D341Med (cell line): ENCODE measurements at places on chromosomes 4 and X.

DNA sequence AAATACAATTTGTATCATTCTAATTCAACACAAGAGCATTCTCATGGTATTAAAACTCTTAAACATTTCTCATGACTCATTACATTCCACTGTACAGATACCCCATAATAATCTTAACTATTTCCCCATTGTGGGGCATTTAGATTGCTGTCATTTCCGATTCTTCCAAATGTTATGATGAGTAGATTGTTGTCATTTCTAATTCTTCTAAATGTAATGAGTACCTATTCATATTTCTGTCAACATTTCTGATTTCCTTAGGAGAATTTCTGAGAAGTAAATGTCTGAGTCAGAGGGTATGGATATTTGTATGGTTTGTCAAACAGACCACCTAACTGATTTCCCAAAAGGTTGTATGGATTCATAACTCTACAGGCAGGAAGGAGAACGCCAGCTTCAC, 8.3 kb downstream of the S100G start:
- no peak for DNase-seq

DNA sequence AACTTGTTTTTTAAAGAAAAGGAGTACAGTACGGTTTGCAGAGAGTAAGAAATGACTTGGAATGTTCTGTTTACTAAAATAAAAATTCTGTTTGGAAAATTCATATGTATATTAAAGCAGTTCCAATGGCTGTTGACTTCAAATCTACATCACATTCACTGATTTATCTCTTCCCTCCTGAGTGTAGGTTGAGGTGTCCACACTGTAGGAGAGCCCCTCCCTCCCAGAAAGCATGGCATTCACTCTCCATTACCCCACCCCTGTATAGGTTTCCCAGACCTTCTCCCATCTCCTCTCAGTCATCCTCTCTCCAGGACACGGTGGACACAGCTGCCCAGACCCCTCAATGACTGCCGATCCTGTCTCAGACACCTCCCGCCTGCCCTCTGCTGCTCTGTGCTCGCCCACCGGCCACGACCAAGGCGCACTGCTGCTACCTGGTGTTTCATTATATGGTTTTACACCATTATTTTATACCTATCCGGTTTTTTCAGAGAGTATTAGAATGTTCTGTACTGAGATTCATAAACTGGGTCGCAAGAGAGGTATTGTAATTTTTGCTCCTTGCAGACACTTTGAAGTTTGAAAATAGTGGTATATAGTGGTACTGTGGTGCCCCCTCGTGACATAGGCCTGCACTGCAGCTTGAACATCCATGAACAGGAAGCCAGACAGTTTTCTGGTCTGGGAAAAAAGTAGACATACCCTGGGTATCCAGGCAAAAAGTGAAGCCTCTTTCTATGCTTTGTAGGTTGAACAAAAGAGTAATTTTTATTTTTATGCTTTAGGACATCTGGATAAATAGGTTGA, 38.8 kb upstream of the BEX4 start:
- peak; percentile 51 for DNase-seq

DNA sequence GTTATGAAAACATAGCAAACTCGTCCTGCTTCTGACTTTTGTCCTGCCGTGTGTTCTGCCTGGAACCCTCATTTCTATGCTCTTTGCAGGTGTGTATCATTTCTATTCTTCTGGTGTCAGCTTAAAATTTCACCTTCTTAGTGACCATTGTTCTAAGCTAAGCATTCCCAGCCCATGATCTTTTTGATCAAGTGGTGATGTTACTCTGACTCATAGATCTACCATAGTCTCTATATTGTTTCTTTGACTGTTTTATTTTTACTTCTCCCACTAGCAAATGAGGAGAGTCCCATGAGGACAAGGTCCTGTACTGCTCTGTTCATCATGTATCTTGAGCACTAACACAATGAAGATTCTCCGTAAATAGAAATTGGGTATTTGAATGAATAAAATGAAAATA, 14.1 kb upstream of the CXCL6 start:
- DNase-seq = no peak

GRCh38 chr4:107586371-107586770, 133.7 kb downstream of the PAPSS1 start:
- DNase-seq = no peak

GRCh38 chrX:13852001-13852695, 35.3 kb upstream of the GPM6B start:
- DNase-seq = no peak

GRCh38 chrX:21740329-21741274, 17.3 kb downstream of the SMPX start:
- DNase-seq = no peak

DNA sequence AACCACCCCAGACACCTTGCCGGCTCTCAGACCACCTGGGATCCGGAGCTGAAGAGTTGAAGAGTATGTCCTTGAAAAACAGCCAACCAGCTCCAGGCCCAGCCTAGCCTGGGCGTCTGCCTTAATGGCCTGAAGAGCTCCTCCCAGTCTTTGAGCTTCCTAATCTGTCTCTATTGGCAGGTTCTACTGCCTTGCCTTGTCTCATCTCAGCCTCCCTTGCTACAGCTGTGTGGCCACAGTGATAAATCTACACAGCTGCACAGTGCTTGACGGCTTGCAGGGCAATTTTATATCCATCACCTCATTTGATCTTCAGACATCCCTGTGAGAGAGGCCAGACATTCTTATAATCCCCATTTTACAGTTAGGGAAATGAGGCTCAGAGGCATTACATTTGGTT, 19.9 kb downstream of the AWAT2 start:
- DNase-seq = no peak

- no peak for DNase-seq
Measured at GRCh38 chr4:138263247-138263816, 21.2 kb upstream of the SLC7A11 start.

GRCh38 chrX:39688576-39689375, 409.0 kb downstream of the BCOR start:
- DNase-seq = peak; percentile 84

DNA sequence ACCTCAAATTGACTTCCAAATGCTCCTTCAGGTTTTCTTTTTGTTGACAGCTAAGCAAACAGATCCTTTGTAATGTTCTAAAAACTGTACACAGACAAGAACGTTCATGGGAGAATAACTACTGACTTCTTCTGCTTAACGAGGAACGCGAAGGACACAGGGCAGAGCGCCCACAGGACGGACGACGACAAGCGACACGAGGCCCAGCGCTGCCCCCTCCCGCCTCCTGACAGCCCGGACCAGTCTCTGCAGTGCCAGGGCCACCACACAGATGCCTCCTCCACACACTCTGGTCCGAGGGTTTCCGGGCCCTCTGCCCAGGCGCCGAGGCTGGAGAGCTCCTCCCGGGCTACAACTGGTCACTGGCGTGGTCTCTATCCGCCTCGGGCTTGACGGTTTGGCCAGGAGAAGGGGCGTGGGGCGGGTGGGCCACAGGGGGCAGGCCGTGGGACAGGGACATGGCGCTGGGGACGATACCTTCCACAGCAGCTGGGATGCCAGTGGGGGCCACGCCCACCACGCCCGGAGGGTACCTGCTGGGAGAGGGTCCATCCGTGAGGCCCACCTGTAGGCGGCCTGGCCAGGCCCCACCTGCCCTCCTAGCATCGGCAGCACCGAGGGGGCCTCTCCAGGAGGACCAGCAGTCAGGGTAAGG, 36.9 kb downstream of the CTBP1 start:
- no peak for DNase-seq

GRCh38 chr4:134807231-134807745, 605.7 kb upstream of the PABPC4L start:
- DNase-seq = no peak

DNA sequence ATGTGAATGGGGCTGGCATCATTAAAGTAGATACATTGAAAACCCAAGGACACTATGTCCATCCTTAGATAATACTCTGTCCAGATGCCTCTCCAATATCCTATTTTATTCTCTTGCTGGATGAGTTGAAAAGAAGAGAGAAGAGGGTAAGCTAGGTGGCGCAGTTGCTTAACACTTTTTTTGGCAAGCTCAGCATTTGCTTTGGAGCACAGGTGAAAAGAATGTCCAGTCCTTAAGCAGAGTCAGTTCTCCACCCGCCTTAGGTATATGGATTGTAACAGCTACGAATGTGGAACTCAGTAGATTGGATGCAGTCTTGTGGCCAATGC, 208.4 kb downstream of the NWD2 start:
- peak; percentile 58 for DNase-seq

- no peak for DNase-seq
Measured at GRCh38 chr4:23881674-23882337, 8.0 kb downstream of the PPARGC1A start.

DNA sequence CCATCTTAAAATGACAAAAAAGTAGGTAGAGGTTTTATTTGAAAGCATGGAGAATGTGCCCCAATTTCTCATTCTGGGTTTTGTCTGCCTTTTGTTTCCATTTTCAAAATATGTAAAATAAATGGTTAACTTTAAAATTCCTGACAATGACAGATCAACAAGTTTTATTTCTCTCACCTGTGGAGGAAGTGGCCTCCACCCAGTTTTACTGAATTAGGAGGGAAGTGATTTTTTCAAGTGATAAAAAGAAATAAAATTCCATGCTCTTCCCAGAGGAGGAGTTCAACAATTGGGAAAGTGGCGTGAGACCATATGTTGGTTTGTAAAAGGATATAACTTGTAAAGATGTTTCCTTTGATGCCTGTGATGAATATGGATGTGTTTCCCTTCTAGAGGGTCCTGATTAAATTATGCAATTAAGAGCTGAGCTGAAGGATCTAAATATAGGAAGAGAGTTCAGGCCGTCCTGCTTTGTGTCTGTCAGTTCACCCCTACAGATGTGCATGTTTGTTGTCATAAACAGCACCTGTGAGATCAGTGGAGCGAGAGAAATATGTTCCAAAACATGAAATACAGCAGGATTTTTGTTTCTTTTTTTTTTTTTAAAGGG, 19.5 kb downstream of the SMAD1 start:
- no peak for DNase-seq

- no peak for DNase-seq
Measured at GRCh38 chr4:17494258-17495190, 17.4 kb downstream of the QDPR start.

- DNase-seq = no peak
Measured at GRCh38 chrX:109498434-109498833, 16.5 kb upstream of the GUCY2F start.

DNA sequence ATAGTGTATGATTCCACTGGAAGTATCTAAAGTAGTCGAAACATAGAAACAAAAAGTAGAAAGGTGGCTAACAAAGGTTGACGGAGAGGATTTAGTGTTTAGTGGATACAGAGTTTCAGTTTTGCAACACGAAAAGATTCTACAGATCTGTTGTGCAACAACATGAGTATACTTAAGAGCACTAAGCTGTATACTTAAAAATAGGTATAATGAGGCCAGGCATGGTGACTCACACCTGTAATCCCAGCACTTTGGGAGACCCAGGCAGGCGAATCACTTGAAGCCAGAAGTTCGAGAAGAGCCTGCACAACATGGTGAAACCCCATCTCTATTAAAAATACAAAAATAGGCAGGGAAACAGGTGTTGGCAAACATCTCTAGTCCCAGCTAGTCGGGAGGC, 7.9 kb upstream of the ATRX start:
- DNase-seq = no peak

DNA sequence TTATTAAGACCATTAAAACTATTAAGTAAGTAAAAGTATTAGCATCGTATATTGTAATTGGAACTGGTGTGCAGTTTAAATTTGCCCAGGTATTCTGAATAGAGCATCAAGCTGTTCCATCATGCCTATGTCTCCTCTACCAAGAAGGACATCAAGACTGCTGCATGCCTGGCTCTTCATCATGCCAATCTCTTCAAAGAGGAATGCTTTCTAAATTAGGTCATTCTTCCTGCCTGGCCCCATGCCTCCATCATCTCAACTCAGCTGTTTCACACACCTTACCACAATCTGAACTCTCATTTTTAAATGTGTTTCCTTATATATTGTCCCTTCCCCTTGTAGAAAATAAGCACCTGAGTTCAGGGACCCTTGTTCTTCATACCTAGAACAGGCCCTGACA, 270.5 kb upstream of the PPARGC1A start:
- no peak for DNase-seq

GRCh38 chr4:128553686-128554515, 255.6 kb upstream of the JADE1 start:
- DNase-seq = no peak

- DNase-seq = no peak
Measured at GRCh38 chr4:176799653-176800052, 6.9 kb upstream of the VEGFC start.

DNA sequence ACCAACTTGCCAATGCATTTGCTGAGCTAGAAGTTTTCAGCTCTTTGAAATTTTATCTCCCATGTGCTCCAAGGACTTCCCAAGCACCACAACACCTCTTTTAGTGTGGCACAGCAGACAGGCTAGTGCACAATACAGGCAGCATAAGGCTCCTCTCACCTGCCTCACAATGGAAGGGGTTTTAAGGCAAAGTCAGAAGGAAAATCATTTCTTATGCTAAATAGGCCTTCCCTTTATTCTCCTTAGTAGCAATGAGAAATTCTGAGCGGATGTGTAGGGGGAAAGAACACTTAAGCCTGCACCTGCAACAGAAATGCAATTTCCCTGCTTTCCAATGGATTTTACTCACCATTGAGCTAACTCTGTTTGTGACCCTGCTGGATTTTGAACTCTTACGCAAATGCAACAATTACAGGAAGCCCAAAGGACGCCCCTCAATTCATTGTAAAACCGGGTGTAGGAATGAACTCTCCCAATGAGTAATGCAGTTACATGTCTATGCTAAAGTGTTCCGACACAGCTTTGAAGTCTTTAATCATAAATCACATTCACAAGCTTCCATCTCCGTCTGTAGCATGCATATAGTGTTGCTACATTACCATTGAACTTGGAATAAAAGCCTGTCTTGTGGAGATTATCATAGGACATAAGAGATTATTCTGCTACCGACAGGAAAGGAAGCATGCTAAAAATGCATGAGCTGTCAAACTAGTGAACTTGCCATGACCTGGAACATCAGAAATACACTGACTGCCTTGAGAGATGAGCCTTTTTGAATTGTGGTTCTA, 1084.9 kb downstream of the RPA4 start:
- no peak for DNase-seq

DNA sequence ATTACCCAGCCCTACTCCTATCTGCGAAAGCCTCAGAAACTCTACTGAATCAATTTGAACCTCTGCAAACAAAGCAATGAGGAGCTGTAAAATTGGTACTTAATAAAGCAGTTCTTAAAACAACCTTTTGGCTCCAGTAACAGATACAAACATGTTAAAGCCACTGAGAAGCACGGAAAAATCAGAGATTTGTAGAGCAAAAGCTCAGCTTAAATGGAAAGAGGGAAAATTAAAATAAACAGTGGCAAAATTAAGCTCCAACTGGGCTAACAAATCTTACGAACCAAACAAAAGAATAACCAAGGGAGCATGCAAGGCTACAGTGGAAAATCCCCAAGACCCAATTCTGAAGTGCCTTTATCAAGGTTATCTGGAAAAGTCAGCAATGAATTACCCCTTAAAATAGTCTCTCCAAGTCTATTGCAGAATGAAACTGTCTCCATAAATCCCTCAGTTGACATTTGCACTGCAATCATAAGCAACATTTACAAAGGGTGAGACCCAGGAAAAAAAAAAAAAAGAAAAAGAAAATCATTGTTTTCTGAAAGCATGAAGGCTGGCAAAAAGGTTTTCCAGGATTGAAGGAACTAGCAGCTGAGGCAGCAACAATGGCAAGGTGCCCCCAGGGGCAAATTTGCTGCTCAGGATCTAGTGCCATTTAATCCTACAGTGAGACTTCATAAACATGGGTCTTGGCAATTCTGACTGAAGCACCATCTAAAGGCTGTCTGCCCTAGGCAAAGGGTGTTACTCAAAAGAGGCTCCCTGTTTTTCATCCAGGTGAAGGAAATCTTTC, 40.1 kb downstream of the USP46 start:
- no peak for DNase-seq

- DNase-seq = no peak
Measured at GRCh38 chr4:141352909-141353525, 132.3 kb downstream of the ZNF330 start.

- no peak for DNase-seq
Measured at GRCh38 chr4:88109123-88109881, 49.1 kb downstream of the ABCG2 start.
